Foreskin fibroblast (primary cell): ENCODE measurements at places on chromosomes 16 and 17.

DNA sequence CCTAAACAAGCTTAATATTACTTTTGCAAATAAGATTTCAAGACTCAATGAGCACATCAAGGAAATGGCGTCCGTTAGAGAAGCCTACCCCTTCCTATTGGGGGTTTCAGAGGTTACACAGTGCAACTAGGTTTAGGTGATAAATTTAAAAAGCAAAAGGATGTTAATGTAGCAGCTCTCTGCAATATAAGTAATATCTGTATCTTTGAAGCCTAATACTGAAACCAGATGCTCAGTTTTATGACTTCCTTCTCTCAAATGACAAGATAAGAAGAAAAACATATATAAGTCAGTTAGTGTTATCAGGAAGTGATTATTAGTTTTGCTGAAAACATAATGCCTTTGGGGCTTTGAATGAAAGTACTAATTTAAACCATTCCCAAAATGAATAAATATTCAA is 54.3 kb upstream of the MED13 start:
- DNase-seq = no peak

- DNase-seq = no peak
These were observed 52.9 kb upstream of the MAF start for GRCh38 chr16:79653373-79653891.

DNA sequence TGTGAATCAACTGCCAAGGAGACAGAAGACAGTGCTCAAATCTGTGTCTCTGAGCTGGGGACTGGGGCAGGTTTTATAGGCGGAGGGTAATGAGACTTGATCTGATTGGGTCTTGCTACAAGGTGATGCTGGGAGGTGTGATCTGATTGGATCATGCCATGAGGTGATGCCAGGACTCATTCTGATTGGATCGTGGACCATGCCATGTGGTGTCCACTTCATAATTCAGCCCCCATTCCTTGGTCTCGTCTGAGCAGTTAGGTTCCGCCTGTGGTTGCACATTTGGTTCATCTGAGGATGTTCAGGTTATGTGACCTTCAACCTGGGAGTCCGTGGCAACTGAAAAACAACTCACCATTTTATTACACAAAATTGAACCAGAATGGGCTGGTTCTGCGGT is 41.0 kb downstream of the OTOA start:
- DNase-seq = no peak

GRCh38 chr17:11269210-11269609 is 28.2 kb downstream of the SHISA6 start:
- no peak for DNase-seq

DNA sequence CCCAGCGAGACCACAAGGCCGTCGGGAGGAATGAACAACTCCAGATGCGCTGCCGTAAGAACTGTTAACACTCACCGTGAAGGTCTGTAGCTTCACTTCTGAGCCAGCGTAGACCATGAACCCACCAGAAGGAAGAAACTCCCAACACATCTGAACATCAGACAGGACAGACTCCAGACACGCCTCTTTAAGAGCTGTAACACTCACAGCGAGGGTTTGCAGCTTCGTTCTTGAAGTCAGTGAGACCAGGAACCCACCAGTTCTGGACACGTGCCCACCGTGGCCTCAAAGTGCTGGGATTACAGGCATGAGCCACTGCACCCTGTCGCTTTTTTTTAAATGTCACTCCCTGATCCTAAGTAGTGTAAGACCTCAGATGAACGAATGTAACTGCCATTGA is 17.3 kb downstream of the KPNA2 start:
- no peak for DNase-seq

DNA sequence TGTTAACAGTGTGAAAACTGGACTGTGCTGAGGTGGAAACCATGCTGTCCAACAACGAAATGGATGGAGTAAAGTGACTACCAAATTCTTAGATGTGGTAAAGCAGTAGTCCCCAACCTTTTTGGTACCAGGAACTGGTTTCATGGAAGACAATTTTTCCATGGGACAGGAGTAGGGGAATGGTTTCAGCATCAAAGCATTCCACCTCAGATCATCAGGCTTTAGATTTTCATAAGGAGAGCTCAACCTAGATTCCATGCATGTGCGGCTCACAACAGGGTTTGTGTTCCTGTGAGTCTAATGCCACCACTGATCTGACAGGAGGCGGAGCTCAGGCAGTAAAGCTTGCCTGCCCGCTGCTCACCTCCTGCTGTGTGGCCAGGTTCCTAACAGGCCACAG is 11.5 kb downstream of the SLX4 start:
- DNase-seq = no peak

DNA sequence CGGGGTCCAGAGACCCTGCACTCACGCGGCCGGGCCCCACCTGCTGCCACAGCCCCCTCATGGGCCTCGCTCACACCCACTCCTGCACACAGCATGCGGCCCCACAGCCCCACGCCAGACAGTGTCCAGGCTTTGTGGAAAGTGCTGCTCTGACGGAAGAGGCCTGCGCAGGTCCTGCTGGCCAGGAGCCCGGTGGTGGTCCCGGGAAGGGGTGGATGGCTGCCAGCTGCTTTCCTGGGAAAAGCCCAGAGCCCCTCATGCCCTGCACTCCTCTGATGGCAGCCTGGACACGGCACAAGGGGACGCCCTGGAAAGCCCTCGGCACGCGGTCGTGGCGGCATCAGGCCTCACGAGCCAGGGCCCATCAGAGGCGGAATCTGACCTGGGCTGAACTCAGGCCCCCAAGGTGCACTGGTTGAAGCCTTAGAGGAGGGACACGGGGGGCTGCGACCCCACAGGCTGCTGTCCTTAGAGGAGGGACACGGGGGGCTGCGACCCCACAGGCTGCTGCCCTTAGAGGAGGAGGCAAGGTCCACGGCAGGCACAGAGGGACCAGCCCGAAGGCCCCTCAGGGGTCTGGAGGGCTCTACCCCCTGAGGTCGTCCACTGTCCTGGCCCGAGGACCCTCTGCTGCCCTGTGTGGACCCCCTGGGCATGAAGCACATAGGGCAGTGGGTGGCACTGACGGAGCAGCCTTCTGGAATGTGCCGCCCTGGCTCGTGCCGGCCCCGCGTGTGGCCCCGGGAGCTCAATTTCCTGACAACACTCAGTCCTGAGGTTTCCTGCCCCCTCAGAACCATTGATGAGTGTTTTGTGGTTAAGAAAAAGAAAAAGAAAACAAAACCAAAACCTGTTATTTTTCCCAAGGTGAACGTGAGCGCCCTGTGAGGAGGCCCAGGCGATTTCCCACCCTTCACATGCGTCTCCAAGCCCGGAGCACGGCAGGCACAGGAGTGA is 22.1 kb downstream of the SOX8 start:
- DNase-seq = no peak

GRCh38 chr16:23504076-23504452 is 6.2 kb downstream of the GGA2 start:
- peak; percentile 51 for DNase-seq

GRCh38 chr17:52147872-52148271 is 10.6 kb downstream of the CA10 start:
- DNase-seq = no peak

GRCh38 chr17:12667299-12667958 is 1.7 kb downstream of the MYOCD start:
- DNase-seq = peak; percentile 25

DNA sequence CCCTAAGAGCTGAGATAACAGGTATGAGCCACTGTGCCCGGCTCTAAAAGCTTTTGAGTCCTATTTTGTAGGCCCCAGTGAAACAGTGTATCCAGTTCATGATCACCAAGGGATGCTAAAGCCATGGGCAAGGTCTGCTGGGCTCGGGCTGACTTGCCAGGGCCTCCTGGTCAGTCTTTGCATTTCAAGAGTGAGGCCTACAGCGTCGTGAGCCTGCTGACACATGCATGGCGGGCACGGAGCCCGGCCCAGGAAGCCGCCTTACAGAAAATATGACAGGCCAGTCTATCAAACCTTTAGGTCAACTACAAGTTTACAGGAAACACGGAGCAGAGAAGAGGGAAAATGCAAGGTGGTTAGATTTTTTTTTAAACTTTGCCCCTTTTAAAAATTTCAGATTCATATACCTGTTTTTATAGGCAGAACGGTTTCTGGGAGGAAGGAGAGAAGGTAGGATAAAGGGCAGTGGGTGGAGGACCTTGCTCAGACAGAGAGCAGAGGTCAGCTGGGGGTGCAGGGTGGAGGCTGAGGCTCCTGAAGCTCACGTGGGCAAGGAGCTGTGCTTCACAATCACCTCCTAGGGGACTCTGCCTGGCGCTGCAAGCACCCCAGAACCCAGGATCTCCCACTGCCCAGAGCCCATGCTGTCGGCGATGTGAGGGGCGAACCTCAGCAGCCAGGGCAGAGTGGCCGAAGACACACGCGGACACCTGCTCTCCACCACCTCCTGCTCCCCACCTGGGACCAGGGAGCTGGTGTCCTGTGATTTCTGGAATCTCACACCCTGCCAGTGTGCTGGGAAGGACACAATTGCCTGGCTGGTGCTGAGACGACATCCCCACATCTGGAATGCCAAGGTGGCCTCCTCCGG is 21.3 kb downstream of the C16orf95 start:
- DNase-seq = no peak

DNA sequence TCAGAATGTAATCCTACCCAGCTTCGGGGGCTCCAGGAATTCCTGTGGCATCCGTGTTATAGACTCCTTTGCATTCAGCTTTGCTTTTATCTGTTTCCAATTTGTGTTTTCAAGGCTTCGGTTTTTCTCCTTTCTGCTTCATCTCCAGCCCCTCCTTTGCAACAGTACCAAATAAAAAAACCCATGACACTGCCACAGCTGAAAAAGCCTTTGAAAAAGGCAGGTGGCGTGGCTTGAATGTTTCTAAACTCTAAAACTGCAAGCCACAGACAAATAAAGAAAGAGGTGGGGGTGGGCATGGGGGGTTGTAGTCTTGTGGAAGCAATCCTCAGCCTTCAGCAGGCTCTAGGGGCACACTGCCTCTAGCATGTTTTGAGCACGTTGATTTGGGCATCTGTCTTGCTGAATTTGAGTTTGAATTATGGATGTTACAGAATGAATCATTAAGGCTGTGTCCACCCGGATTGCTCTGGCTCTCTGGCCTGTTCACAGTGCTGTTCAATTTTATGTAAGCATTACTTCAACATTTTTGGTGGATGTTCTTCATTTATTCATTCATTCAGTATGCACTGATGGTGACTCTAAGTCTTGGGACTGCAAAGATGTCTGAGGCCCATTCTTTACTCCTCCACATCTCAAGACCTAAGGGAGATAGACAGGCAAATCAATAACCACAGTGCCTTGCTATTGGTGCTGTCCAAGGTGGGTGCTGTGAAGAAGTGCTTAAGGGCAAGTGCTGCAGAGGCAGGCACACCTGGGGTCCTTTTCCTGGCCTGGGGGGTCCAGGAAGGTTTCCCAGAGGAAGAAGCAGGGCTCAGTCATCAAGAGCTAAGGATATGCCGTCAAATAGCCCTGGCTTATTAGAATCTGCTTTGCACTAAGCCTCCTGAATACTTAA is 77.4 kb downstream of the CDH13 start:
- DNase-seq = no peak

DNA sequence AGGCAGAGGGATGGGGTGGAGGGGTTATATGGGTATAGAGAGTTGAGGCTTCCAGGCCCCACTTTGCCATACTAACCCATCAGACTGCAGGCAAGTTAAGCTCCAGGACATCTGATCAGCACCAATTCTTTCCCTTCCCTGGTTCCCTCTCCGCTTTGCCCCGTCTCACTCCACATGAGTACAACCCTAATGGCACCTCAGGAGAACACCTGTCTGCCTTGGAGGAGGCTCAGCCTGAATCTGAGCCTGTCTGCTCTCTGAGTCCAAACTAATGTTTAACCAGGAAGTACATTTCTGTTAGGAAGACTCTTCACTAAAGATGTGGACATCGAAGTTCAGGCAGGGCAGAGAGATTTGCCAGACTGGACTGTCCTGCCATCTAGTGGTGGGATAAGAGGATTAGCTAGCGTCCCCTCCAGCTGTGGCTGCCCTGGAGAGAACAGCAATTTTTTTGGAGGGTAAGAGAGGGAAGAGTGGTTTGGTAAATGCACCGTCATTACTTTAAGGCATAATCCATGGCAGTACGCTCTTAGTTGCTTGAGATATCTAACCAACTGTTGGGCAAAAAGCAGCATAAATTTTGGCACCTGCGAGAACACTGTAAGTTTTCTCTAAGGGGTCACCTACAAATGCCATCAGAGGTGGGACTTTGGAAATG is 29.2 kb upstream of the LRRC75A start:
- peak; percentile 94 for DNase-seq

DNA sequence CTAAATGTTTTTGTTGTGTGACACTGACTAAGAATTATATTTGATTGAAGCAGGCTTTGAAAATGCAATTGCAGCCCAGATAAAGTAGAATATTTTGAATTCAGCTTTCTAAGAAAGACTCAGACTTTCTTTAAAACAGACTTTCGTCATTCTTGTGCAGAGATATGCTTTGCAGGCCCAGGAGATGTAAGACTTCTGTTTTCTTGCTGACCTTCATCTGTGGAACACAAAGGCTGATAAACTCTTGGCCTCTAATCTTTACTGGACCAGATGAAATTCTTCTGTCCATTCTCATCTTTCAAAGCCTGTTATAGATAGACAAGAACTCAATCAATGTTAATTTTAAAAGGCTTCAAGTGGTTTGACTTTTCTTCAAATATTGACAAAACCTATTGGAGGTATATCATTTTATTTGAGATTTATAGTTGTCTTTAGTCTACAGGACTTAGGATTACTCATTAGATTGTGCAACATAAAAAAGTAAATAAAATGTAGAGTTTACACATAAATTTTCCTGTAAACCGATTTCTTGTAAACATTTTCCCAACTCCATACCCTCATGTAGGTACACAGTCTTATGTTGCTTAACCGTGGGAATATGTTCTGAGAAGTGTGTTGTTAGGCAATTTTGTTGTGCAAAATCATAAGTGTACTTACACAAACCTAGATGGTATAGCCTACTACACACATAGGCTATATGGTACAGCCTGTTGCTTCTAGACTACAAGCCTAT is 94.2 kb downstream of the MAP2K4 start:
- no peak for DNase-seq

DNA sequence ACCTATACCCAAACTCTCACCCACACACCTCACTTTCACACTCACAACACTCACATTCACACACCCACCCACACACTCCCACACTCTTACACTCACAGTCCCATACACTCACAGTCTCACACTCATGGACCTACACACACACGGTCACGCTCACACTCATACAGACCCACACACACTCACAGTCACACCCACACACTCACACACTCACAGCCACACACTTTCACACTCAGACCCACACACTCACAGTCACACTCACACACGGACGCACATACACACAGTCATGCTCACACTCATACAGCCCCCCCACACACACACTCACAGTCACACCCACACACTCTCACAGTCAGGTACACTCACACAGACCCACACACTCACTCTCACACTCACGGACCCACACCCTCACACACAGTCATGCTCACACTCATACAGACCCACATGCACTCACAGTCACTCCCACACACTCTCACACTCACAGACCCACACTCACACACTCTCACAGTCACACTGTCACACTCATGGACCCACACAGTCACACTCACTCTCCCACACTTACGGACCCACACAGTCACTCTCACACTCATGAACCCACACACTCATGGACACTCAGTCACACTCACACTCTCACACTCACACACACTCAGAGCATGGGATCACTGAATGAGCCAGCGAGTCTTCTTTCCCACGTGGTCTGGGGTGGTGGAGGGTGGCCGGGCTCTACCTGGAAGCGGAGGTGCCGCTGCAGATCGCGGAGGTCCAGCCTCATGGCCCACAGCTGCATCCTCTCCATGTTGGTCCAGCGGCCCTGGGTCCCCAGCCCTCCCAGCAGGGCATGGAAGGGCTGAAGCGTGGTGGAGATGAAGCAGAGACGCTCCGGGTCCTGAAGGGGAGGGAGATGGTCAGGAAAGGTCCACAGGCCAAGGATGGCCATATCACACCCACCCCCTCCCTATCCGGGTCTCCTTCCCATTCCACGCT is 5.1 kb downstream of the IL27 start:
- DNase-seq = no peak

GRCh38 chr17:29642171-29642611 is 19.5 kb upstream of the CORO6 start:
- DNase-seq = no peak
